ENCODE measurements at places on chromosomes 16 and 17. TPM values are rescaled to one million over a fixed set of nuclear protein-coding genes. Genes with fewer than 3 reads are reported as not detected.

Gene USP6
- total RNA-seq: not detected

Gene GRAPL
- total RNA-seq: not detected

Gene TBC1D3G
- not detected for total RNA-seq

Gene SLC35G6
- total RNA-seq: not detected

Gene CACNG3
- not detected for total RNA-seq
